Suppressor macrophage treated with lipopolysaccharide for 4 hours (primary cell): ENCODE measurements at places on chromosomes 13 and 19.

GRCh38 chr19:56167064-56167578 lies 8.7 kb upstream of the GALP start:
- DNase-seq = no peak

DNA sequence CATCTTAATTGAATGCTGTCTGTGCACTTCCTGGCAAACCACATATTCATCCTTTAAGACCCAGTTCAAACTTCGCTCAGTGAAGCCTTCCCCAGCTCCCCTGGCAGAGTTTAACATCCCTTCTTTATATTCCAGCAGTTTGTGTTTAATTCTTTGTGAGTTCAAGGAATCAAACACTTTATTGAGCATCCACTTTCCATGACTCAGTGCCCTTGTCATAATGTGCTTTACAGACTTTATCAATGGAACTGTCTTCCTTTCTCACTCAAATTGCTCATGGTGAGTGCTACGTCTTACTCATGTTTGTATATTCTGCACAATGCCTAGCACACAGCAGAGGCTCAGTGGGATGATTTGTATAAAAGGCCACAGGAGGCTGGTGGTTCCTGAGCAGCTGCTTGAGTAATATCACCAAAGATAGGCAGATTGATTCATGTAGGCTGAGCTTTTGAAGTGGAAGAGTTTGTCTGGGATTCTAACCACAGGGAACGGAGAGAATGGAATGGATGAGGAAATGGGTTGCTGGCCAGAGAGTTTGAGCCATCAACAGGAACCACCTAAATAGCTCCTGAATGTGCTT lies 44.2 kb downstream of the SERTM1 start:
- DNase-seq = no peak

GRCh38 chr19:41588497-41589209 lies 12.7 kb downstream of the CEACAM21 start:
- no peak for DNase-seq

DNA sequence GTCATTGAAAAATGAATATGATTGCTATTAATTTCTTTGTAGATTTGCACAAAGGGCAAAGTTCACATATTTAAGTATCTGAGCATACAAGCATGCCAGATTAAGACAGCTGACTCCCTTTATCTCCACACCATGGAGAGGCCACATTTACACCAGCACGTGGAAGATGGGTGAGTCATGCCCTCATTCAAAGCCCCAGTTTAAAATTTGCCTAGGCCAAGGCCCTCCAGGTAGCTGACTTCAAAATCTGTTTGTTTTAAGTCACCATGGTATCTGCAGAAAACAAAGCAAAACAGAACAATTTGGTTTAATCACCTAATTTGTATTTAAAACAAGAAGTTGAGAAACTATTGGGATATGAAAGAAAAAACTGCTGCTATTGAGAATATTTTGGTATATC lies 109.2 kb downstream of the ESD start:
- DNase-seq = no peak

DNA sequence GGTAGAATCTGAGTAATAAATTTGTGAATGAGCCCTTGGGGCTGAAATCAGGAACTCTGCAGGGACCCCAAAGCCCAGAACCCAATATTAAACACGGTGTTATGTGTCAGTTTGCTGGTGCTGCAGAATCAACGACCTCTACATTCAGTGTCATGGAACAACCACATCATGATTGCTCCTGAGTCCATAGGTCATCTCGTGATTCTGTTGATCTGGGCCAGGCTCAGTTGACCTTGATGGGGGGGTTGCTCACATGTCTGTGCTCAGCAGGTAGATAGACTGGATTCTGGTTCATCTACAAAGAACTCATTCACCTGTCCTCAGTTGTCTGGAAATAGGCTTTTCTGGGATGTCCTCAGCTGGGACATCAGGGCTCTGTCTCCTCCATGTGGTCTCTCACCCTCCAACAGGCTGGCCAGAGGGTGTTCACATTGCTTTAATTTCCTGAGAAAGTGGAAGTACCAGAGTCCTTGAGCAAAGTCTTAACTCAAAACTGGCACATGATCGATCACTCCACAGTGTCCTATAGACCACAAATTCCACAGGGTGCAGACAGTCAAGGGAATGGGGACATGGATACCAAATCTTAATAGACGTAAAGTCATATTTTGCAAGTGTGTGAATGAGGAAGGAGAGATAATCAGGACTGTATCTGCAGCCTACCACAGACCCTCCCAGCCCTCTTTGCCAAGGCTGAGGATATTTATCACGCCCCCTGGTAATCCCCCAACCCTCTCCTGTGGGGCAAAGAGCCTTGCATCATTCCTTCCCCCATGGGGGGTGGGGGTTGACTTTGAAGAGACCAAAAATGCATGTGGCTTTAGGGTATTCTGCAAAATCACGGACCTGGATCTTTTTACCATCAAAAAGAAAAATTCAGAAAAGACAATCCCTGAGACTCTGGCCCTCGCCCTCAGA lies 39.3 kb upstream of the IGFL1 start:
- DNase-seq = peak; percentile 22

GRCh38 chr19:367963-368629 lies 23.5 kb upstream of the MIER2 start:
- DNase-seq = no peak

DNA sequence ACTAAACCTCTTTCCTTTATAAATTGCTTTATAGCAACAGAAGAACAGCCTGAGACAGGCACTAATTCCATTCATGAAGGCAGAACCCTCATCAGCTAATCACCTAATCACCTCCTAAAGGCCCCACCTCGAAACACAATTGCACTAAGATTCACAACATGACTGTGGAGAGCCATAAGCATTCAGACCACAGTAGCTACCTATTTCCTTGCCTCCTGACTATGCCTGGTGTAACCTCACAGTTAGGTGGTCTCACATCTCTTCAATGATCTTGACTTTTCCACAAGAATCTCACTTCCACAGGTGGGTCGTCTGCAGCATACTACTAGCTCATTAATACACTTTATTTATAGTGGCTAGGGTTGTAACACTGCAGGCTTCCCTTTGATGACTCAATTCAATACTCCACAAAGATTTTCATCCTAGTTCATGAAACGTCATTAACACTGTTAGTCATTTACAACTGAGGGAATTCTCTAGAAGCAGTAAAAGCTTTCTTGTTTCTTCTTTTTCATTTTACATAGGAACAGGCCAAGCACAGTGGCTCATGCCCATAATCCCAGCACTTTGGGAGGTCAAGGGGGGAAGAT lies 27.1 kb downstream of the STK24 start:
- peak; percentile 52 for DNase-seq

DNA sequence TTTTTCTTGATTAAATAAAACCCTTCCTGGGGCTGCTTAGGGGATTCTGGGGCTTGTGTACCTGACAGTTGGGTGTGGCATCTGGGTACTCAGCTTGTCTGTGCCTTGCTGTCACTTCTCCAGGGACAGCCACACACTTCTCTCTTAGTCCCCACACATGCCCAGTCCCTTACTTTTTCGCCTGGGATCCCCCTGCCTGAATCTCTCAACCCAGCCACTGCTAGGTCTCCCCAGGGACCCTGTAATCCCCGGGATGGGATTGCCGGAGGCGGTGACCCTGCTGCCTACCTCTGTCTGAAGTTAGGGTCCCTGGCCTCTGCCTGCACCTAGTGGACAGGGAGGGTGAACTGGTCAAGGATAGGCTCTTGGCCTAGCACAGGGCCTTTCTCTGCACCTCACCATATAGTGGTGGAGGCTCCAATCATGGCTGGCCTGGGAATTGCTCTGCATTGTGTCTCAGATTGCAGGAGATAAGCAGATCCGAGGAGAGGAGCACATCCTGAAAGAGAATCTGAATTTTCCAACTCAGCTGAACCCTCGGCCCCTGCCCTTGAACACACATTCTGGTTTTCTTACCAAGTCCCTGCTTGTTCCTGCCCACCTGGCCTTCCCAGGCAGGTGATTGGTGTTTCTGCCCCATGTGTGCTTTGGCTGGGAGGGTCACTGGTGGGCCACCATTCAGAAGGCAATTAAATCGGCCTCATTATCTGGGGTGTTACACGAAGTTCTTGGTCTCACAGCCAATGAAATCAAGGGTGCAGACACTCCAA lies 8.7 kb upstream of the ZNF492 start:
- no peak for DNase-seq

GRCh38 chr19:39937094-39937720 lies 2.8 kb upstream of the FCGBP start:
- peak; percentile 31 for DNase-seq

- DNase-seq = no peak
Measured at GRCh38 chr13:112349681-112350080, 26.5 kb upstream of the SPACA7 start.

DNA sequence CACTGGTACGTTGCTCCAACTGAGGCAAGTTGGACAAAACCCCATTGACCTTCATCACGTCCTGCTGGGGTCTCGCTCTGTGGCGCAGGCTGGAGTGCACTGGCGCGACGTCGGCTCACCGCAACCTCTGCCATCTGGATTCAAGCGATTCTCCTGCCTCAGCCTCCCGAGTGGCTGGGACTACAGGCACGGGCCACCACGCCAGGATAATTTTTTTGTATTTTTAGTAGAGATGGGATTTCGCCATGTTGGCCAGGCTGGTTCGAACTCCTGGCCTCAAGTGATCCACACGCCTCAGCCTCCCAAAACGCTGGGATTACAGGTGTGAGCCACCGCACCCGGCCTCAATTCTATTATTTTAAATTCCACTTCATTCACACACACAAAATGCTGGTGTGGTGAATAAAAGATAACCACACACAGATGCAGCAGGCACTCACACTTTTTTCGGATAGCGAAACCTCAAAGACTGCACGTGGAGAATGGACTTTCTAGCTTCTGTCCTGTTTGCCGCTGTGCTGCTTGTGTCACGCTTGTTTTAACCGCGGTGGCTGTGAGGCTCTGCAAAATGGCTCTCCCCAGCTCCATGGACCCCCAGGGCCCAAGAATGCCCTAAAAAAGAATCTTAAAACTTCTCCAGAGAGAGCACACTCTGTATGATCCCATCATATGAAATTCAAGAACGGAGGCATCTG lies 58.4 kb downstream of the COL4A1 start:
- DNase-seq = no peak

GRCh38 chr19:18590273-18591272 lies 2.0 kb downstream of the REX1BD start:
- peak; percentile 38 for DNase-seq

GRCh38 chr19:7852851-7853769 lies 21.1 kb downstream of the PRR36 start:
- peak; percentile 67 for DNase-seq

DNA sequence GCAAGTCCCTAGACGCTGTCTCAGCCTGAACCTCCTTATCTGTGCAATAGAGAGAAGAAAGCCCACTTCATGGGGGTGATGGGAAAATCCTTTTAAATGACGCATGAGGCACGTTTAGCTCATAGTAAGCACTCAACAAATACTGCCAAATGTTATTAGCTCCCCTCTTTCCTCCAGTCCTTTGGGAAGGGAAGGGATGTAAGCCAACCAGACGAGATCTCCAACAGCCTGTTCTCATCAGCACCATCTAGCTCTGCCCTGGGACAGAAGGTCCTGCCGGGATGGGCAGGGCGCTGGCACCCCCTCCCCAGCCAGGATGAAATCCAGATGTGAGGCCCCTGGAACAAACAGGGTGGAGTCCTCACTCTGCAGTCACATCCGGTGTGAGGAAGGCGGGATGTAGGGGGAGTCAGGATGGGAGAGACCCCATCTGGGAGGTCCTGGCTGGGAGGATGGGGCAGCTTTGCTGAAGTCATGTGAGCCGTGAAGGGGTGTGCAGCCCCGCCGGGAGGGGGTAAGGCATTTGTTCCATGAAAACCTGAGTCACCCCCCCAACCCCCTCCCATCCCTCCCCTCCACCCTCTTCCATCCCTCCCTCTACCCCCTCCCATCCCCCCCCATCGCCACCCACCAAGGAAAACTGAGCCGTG lies 4.6 kb downstream of the S1PR2 start:
- no peak for DNase-seq

- DNase-seq = no peak
Measured at GRCh38 chr19:11177592-11177991, 19.8 kb downstream of the KANK2 start.

DNA sequence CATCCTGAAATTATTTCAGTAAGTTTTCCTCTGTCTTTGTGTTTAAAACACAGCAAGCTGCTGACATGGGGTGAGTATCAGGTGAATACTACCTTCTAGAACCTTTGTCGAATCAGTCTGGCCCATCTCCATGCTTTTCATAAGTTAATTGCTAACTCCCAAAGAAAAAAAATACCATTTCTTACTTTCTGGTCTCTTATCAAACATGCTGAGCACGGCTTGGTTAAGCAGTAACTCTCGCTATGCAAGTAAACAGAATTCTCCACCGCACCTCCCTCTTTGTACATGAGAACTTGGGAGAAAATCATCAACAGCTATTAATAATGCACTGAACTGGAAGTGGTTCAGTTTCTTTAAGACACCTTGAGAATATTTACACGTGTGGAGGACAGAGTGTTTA lies 88.6 kb downstream of the FGF9 start:
- no peak for DNase-seq

GRCh38 chr19:11375143-11375948 lies 880 bp downstream of the SWSAP1 start:
- DNase-seq = no peak

DNA sequence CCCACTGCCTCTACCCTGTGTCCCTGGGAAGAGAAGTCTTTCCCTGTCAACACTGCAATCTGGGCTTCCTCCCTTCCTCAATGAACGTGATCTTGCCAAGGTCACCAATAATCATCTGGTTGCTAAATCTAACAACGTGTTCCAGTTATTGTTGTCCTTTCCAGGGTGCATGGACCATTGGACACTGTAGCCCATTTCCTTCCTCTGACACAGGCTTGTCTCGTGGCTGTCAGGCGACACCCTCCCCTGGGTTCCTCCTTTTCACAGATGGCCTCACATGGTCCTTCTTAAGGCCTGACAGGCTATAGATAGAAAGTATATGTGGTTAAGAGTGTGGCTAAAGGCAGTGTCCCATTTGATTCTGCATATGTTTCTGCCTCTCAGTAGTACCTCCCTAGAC lies 67.7 kb upstream of the STARD13 start:
- peak; percentile 91 for DNase-seq

DNA sequence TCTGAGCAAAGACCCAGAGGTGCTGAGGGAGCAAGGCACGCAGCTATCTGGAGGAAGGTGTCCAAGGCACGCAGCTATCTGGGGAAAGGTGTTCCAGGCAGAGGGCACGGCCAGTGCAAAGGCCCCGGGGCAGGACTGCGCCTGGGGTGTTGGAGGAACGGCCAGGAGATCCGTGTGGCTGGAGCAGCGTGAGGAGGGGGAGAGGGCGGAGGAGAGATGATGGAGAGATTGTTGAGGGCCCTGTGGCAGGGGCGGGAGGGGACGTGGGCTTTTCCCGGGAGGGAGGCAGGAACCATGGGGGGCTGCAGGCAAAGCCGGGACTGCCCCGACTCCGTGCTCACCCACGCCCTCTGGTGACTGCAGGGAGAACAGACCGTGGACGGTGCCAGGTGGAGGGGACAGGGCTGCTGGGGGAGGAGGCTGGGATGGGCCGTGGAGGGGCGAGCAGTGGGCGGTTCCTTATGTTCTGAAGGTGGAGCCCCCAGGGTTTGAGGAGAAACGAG lies 13.3 kb upstream of the MISP start:
- peak; percentile 47 for DNase-seq

GRCh38 chr13:31755803-31756212 lies 16.5 kb downstream of the RXFP2 start:
- no peak for DNase-seq

GRCh38 chr19:1449467-1450442 lies at the start of gene APC2:
TSS of gene APC2 (plus strand) at chr19:1450121. CDS start at chr19:1453002, 2,881 bp downstream.
- peak; percentile 25 for DNase-seq
